Keratinocyte (primary cell): ENCODE measurements at places on chromosomes 1 and 21.

GRCh38 chr1:195054217-195054687 lies 1554.0 kb downstream of the KCNT2 start:
- DNase-seq: no peak

GRCh38 chr1:115428676-115429075 lies 90.6 kb upstream of the NGF start:
- no peak for DNase-seq

- no peak for DNase-seq
These were observed 8.4 kb downstream of the TRAPPC10 start for GRCh38 chr21:44020551-44020950.

DNA sequence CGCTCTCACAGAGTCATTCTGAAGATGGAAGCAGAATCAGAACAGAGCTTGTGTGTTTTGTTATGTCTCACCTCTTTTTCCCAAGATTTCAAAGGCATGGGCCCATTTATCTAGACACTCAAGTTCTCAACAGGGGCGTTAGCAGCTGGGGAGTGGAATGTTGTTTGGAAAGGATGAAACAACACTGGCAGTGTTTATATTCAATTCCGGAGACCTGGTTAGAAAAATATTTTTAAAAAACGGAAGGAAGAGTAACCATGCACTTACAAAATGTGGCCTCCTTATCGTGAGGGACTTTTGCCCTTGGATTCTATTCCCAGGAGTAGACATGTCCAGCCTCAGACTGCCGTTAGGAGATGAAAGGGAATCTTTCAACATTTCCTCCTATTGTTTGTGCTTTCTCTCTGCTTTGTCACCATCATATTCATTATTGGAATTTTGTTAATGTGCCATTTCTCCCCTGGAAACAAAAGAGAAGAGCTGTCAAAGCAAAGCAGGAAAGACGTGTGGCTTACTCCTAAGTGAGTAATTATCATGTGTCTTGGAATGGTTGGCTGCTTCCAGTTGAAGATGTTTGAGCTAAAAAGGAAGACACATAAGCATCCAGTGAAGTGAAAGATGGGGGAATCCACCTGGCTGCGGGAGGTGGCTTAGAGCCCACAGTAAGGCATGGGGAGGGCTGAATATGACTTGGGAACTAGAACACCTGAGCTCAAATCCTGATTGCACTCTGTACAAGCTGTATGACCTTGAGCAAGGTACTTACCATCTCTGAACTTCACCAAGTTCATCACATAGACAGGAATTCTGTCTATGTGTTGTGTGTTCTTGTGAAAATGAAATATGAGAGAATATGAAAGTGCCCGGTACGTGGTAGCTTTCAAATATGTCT lies 71.7 kb upstream of the JUN start:
- no peak for DNase-seq

DNA sequence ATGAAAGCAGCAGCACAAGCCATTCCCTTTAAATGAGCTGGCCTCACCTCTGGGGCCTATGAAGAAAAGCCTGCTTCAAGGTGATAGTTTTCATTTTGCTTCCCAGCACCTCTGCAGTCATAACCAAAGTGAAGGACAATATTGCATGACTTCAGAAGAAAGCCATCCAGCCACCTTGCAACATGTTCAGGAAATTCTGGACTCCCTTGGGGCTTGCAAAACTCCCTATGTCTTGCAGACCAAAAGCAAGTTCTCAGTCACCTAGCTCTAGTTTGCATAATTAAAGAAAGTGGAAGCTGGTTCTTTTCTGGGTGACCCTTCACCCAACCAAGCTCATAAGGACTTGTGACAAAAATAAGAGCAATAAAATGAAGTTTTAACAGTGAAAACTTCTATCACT lies 87.6 kb downstream of the GFI1 start:
- DNase-seq: no peak

- no peak for DNase-seq
These were observed 6.8 kb upstream of the PSMG1 start for GRCh38 chr21:39189857-39190604.
